ENCODE measurements at places on chromosomes 13 and 19.
A peak's percentile ranks its signal among the peaks of the same experiment; 100 is the strongest.

DNA sequence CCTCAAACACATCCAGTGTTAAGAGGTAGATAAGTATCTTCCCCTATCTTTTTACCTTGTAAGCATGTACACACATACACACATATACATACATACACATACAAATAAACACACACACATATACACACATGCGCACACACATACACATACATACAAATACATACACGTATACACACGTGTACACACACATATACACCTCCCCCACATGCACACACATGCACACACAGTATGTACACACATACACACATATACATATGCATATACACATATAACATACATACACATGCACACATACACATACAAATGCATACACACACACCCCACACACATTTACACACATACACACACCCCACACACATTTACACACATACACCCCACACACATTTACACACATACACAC is 24.1 kb downstream of the ADGRE1 start:
- DNase-seq, result no peak

DNA sequence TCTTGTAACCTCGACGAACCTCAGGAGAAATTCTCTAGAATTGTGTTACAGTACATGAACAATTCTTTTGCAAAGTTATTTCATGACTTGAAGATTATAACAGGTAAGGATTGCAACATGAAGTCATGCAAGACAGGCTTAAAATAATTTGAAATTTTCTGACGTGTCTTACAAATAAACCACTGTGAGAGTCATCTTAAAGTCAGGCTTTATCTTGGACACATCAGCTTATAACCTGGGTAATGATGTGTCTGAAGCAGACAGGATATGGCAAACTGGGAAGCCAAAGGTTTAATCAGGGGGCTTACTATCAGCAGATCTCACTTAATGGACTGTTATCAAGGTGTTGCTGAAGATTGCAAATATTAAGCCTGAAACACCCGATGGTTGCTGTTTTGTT is 407.8 kb downstream of the KLF5 start:
- DNase-seq, result no peak

GRCh38 chr19:10474962-10475451 is 28.1 kb downstream of the KEAP1 start:
- no peak for DNase-seq

DNA sequence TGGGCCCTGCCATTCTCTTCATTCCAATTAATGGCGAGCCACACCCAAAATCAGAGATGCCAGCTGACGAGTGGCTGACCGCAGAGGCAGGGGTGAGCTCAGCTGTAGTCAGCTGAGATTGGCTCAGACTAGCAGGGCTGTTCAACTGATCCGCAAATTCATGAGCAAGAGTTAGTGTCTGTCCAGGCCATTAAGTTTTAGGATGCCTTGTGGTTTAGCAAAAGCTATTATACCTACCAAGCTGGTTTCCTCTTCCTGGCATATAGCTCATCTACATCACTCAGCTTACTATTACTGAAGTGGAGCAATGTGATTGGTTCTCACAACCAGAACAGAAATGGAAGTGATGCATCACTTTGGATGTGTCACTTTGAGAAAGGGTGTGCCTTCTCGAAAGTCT is 148.7 kb downstream of the NALCN start:
- DNase-seq, result no peak

DNA sequence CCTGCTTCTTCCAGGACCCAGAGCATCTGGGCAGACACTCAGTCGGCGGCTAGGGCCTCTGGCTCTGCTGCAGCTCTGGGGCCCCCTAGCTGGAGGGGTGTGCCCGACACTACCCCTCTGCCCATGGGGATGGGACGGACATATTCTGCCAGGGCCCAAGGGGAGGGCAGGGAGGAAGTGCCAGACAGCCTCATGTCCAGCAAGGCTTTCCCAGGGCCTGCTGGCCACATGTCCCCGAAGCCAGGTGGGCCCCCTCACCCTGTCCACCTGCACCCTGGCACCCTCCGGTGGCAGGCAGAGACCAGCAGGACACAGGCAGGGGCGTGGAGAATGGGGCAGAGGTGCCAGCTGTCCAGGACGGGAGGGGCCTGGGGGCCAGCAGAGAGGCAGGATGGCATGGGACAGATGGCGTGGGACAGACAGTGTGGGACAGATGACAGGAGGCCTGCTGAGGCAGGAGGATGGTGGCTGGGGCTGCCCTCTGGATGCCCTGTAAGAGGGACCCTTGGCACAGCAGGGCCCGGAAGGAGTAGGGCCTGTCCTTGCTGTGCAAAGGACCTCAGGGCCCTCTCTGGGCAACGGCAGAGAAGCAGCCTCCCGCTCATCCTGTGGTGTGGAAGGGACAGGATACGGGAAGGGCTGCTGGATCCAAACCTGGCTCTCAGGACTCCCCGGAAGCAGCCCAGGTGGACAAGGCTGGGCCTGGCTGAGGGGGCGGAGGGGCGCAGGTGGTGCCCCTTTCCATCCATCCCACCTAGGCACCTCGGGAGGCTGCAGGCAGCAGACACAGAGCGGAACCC is 29.1 kb downstream of the CEBPG start:
- no peak for DNase-seq

DNA sequence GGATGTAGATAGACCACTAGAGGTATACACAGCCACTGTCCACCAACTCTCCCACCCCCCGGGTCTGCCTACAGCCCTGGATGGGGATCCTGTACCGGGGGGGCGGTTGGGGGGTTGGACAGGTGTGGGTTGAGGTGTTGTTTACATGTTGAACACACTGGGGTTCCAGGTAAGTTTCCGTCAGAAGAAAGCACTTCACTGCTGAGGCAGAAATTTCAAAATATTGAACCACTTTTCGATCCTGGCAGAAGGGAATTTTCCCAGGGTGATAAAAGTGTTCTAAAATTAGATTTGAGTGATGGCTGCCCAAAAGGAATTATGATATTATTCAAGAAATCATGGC is 6.6 kb upstream of the CEACAM16 start:
- no peak for DNase-seq

DNA sequence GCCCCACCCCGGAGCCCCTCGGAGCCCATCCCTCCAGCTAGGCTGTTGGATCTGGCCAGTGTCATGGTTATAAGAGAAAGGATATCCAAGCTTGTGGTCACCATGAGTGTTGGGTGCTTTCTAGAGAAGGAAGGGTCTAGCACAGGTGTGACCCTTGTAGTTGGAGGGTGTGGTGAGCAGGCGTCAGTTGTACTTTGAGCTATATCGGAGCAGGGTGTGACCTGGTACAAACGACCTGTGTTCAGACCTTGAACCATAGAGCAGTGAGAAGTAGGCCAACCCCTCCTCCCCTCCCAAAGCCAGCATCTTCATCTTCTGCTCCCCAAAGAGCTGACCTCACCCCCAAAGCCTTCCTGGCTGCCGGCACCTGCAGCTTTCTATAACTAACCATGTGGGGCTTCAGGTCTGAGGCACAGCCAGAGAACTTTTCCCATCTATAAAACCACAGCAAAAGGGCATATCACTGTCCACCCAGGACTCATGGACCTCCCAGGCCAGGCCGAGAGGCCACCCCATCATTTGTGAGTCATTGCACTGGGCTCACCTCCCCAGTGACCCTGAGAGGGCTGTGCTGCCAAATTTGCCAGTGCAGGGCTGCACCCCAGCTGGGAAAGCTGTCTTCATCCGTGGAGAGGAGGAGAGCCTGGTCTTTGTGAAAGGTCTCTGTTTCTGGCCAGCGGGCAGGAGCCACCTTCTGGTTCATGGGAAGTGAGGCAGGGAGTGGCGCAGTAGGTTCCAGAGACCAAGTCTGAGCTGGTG is 14.2 kb downstream of the RAB8A start:
- no peak for DNase-seq

DNA sequence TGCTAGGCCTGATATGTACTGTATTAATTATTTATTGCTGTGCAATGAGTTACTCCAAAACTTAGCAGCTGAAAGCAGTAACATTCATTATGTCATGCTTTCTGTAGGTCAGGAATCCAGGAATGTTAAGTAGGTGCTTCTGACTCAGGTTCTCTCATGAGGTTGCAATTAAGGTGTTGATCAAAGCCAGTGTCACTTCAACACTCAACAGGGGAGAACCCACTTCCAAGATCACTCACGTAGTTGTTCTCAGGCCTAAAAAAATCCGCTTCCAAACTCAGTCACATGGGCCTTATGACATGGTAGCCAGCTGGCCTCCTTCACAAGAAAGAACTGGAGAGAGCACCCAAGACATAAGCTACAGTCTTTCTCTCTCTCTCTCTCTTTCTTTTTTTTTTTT is 211.1 kb upstream of the NBEA start:
- no peak for DNase-seq

DNA sequence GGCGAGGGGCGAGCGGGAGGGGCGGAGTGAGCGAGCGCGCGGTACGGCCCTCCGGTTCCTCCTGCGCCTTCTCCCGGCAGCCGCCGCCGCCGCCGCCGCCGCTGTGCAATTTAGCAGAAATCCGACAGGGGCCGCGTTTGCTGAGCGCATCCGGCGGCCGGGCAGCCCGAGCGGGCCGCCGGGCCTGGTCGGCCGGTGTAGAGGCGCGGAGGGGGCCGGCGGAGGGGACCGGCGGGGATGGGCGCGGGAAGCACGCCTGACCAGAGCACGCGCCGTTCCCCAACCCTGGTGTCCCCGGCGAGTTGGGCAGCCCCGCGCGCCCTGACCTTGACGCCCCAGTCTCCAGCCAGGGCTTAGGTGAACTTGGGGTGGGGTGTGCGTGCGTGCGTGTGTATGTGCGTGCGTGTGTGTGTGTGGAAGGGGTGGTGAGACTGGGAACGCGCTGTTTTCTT is 144.5 kb upstream of the ZNF536 start:
- DNase-seq, result peak; percentile 78

GRCh38 chr19:14072535-14073260 is at the start of gene MISP3:
TSS of gene MISP3 (plus strand) at chr19:14072786. CDS start at chr19:14073310, 524 bp downstream.
- peak; percentile 45 for DNase-seq

DNA sequence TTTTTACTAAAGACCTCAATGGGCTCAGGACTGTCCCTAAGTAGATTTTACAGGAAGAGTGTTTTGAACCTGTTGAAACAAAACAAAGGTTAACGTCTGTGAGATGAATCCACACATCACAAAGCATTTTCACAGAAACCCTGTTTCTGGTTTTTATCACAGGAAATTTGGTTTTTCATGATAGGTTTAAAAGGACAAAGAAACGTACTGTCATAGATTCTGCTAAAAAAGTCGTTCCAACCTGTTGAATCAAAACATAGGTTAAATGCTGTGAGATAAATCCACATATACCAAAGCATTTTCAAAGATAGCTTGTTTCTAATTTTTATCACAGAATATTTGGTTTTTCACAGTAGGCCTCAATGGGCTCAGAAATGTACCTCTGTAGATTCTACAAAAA is 1531.0 kb downstream of the UQCRFS1 start:
- DNase-seq, result no peak

- no peak for DNase-seq
Observed at GRCh38 chr13:109713681-109714080, 72.7 kb downstream of the IRS2 start.

GRCh38 chr13:23828866-23829265 is 60.3 kb downstream of the MIPEP start:
- DNase-seq, result peak; percentile 78

GRCh38 chr13:41641429-41641828 is 184.1 kb downstream of the RGCC start:
- no peak for DNase-seq

DNA sequence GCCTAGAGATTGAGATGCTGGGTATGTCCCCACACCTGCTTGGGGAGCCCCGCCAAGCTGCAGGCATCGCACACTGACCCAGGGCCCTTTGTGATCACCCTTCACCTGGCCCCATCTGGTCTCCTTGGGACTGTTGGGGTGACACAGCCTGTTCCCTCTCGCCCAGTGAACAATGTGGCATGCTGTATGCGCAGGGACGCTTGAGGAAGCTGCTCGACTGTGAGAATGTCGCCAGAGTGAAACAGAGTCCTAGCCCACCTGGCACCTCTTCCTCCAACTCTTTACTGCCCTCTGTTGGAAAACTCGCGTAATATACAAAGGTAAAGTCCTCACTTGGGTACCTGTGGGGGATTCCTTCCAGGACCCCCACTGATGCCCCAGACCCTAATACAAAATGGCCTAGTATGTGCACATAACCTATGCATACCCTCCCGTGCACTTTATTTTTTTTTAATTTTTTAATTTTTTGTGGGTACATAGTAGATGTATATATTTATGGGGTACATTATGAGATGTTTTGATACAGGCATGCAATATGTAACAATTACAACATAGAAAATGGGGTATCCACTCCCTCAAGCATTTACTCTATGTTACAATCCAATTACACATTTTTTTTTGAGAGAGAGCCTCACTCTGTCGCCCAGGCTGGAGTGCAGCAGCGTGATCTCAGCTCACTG is 9.0 kb downstream of the BLOC1S3 start:
- no peak for DNase-seq

- DNase-seq, result peak; percentile 92
Observed at GRCh38 chr19:7507884-7508283, 8.0 kb upstream of the ZNF358 start.

DNA sequence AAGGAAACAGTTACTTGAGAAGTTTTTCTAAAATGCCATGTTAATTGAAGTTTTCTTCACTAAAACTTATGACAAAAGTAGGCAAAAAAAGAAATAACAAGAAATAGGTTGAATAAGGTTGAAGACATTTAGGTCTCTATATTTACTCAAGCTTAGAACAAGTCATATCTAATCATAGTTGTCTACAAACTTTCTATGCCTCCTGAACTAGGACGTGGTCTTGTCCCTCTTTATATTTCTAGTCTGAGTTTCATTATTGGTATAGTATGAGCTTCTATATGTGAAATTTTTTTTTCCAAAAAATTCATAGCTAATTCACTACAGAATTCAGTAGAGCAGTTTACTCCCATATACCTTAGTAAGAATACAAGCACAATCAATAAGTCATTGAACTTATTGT is 836.4 kb downstream of the SLITRK6 start:
- DNase-seq, result no peak

GRCh38 chr13:96860882-96861281 is 133.4 kb downstream of the OXGR1 start:
- no peak for DNase-seq

- DNase-seq, result peak; percentile 99
Observed at GRCh38 chr13:113178070-113178895, 19.8 kb downstream of the PROZ start.

- no peak for DNase-seq
Observed at GRCh38 chr13:27551562-27551961, 68.8 kb downstream of the LNX2 start.

- no peak for DNase-seq
Observed at GRCh38 chr19:46776927-46777911, 11.2 kb downstream of the SLC1A5 start.

GRCh38 chr19:42132851-42133528 is 744 bp upstream of the POU2F2 start:
- no peak for DNase-seq
